A549 treated with GW870086 at 1 μM for 4 hours (cell line): ENCODE measurements at places on chromosomes 3 and 15. TPM values are rescaled to one million over a fixed set of nuclear protein-coding genes. Genes with fewer than 3 reads are reported as not detected.

The FRMD5 gene
- total RNA-seq: 2.2 to 3.5 TPM (median 2.9 TPM) in 5 replicates

The TMEM212 gene
- total RNA-seq: not detected in 5 replicates

The COL8A1 gene
- total RNA-seq: not detected in 5 replicates

The ACTRT3 gene
- total RNA-seq: 2.4 to 3.4 TPM (median 3.1 TPM) in 5 replicates

The MYO5C gene
- 5.9 to 7.8 TPM (median 7.4 TPM) in 5 replicates for total RNA-seq

The ARGFX gene
- not detected in 5 replicates for total RNA-seq

The MRAS gene
- 7.1 to 11.4 TPM (median 9.2 TPM) in 5 replicates for total RNA-seq

The OSBPL10 gene
- 14.5 to 23.1 TPM (median 22.9 TPM) in 5 replicates for total RNA-seq

The CD80 gene
- total RNA-seq: not detected in 5 replicates

The B3GNT5 gene
- total RNA-seq: 12.7 to 17.8 TPM (median 16.2 TPM) in 5 replicates

The ETFA gene
- 227 to 270 TPM (median 255 TPM) in 5 replicates for total RNA-seq

The DUOXA1 gene
- total RNA-seq: 0.09 to 0.19 TPM (median 0.11 TPM) in 4 of 5 replicates, not detected in the other

The ASB14 gene
- not detected in 5 replicates for total RNA-seq

The RFTN1 gene
- total RNA-seq: 2.8 to 3.6 TPM (median 3.2 TPM) in 5 replicates

The SLC6A20 gene
- total RNA-seq: 0.03 to 0.07 TPM (median 0.04 TPM) in 4 of 5 replicates, not detected in the other

The LDHAL6B gene
- not detected in 5 replicates for total RNA-seq

The EPHB1 gene
- 0.14 to 0.17 TPM (median 0.16 TPM) in 3 of 5 replicates, not detected in the others for total RNA-seq

The SCG5 gene
- total RNA-seq: 1.8 to 3.2 TPM (median 2.7 TPM) in 5 replicates

The ZPLD1 gene
- not detected in 5 replicates for total RNA-seq
